ENCODE measurements at places on chromosomes 1 and 21. TPM values are rescaled to one million over a fixed set of nuclear protein-coding genes. Genes with fewer than 3 reads are reported as not detected.
A peak's percentile ranks its signal among the peaks of the same experiment; 100 is the strongest.

The KPRP gene
- not detected for total RNA-seq

The CLEC20A gene
- not detected for total RNA-seq

The VASH2 gene
- total RNA-seq, result 1.4 TPM

The IFI44 gene
- 51.3 TPM for total RNA-seq

The OR2T35 gene
- total RNA-seq, result not detected

DNA sequence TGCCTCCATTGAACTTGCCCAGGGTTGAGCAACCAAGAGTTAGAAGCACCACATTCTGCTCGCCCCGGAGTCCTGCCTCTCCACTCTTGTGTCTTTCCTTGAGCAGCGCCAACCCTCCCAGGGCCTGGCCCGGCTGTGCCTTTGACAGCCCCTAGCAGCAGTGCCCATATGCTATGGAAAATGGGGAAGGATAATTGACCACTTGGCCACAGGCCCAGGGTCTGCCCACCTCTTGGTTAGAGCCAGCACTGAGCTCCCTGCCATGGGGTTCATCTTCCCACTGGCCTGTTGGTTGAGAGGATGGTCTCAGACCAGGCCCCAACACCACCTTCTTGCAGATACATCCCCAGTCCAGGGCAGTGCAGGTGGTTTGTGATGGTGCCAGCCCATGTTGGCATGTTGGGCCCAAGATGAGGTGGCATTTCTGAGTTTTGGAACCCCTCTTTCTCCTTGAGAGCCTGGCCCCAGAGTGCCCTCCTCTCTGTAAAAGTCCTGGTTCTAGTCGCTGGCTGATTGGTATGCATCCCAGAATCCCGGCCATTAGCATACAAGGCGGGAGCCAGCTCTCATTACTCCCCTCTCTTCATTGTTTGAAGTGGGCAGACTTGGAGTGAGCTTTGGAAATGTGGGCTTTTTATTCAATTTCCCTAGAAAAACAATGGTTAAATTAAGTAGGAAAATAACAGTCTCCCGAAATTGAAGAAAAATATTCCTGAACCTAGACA, 7.6 kb downstream of the ARHGEF10L start:
- H3K4me1 ChIP-seq, result peaks cover 15% of the 10 kb centered on the region
- H3K27ac ChIP-seq, result no peak overlapping the region
- no peaks in the 10 kb centered on the region for H3K36me3 ChIP-seq
- H3K27me3 ChIP-seq, result no peaks in the 10 kb centered on the region
- DNase-seq, result no peak

DNA sequence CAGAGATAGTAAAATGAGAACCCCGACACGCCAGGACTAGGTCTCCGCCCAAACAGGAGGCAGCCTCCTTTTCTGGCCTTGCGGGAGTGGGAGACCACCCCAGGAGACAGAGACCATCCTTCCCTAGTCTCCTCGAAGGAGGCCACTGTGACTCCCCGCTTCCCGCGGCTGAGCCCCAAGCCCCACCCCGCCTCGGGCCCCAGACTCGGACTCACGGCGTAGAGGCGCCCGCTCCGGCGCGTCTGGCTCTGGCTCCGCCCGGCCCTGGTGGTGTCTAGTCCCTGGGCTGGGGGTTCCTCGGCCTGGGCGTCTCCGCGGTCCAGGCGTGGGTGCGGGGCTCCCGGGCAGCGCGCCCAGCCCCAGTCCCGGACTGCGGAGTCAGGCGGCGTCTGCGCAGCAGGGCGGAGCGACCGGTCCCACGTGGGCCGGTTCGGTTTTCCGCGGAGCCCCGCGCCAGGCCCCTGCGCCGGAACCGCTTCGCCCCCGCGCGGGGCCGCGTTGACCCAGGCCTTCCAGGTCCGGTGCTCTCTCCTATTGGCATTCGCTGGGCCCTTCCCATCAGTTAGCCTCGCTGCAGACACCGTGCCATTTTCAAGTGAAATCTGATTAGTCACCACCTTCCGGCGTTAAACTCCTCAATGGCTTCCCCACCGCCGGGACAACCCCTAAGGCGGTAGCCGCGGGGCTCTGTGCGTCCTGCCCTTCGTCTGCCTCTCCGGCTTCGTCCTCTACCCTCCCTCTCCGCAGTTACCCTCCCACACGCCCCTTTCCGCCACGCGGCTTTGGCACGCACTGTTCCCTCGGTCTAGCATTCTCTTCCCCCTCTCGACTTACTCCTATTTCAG, at the start of gene C1orf216:
Gene C1orf216 (minus strand): TSS at position 393 of the 845 bp plus-strand sequence. CDS start 2,563 bp downstream, outside the sequence.
- H3K4me3 ChIP-seq, result peak within 1 kb of the TSS; percentile 74
- peak within 1 kb of the TSS; percentile 74 for H3K27ac ChIP-seq
- H3K4me1 ChIP-seq, result peaks cover 31% of the 10 kb centered on the region
- peak; percentile 95 for DNase-seq
- no peaks in the 10 kb centered on the region for H3K27me3 ChIP-seq

- H3K27ac ChIP-seq, result peak overlapping the region; percentile 67
- no peak for DNase-seq
- no peak overlapping the region for H3K4me3 ChIP-seq
- H3K36me3 ChIP-seq, result no peaks in the 10 kb centered on the region
Measured at GRCh38 chr1:91650764-91651163, 150.1 kb downstream of the CDC7 start.

DNA sequence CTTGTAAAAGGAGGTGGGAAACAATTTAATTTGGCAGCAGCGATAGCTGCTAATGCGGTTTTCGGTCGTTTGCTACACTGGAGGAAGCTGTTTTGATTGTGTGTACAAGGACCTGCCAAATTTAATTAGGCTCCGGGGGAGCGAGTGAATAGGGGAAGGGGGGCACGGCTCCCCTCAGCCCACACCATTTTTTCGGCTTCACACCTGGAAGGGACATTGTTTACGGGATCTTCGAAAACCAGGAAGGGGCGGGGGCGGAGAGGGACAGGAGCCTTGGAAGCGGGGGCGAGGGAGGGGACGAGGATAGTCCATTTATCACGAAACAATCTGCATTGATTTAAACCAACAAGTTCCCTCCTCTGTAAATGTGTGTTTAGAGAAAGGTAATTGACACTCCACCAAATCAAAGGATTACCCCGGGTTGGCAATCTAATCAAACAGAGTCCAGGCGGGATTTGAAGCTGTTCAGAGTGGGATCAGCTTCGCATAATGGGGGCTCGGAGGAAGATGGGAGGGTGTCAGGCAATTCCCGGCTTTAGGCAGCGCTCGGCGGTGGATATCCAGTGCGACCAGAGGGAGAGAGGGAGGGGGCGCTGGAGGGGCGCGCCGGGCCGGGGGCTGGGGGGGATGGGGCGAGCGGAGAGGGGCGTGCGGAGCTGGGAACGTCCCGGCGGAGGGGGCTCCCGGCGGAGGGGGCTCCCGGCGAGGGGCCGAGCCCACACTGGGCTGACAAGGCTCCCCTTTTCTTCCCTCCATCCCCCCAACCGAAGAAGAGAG, 9.8 kb downstream of the PAX7 start:
- H3K36me3 ChIP-seq, result no peaks in the 10 kb centered on the region
- DNase-seq, result no peak
- H3K27me3 ChIP-seq, result peaks cover 32% of the 10 kb centered on the region
- no peaks in the 10 kb centered on the region for H3K4me1 ChIP-seq

DNA sequence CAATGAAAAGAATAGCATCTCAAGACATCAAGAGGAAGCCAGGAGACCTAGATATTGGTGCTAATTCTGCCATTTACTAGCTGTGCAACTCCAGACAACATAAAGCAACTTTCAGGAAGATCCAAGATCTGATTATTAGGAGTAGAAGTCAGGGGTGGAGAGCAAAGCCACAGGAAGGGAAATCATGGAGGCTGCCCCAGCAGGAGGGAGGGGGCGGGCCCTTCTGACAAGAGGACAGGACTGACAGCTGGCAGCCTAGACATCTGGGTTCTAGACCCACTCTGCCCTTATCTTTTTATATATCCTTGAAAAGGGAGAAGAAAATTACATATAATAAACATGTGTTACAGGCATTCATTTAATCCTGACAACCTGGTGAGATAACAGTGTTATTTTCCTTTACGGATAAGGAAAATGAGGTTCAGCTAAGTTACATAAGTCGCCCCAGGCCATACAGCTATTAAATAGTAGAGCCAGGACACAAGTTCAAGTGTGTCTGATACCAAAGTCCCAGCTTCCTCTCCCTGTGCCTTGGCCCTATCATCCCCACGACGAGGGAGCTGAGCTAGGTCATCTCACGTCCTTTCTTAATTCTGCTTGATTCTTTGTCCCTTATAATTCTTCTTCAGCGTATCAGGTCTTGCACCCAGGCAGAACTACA, 46.6 kb downstream of the ARHGEF11 start:
- H3K4me1 ChIP-seq, result no peaks in the 10 kb centered on the region
- H3K27me3 ChIP-seq, result no peaks in the 10 kb centered on the region
- no peak for DNase-seq
- H3K27ac ChIP-seq, result no peak overlapping the region
- H3K36me3 ChIP-seq, result no peaks in the 10 kb centered on the region

GRCh38 chr21:42375506-42375905, 9.2 kb upstream of the TFF1 start:
- DNase-seq, result peak; percentile 33
- H3K27ac ChIP-seq, result no peak overlapping the region
- no peaks in the 10 kb centered on the region for H3K27me3 ChIP-seq
- H3K4me3 ChIP-seq, result no peak overlapping the region

DNA sequence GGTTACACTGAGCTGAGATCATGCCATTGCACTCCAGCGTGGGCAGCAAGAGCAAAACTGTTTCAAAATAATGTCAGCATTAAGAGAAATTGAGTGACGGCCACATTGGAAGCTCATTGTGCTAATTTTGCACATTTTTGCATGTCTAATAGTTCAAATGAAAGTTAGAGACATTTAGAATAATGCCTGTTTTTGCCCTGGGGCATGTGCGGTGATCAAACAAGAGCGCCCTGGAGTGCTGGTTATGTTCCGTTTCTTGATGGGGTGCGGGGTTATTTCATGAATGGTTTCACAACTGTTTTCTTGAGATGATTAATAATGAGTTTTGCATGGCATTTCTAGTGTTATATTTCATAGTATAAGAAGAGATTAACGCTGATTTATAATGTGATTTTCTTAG, 13.1 kb downstream of the OR2T11 start:
- H3K4me3 ChIP-seq, result no peak overlapping the region
- no peaks in the 10 kb centered on the region for H3K36me3 ChIP-seq
- no peak for DNase-seq
- H3K4me1 ChIP-seq, result no peaks in the 10 kb centered on the region

GRCh38 chr1:3052501-3052900, 16.5 kb upstream of the PRDM16 start:
- no peak overlapping the region for H3K4me3 ChIP-seq
- H3K4me1 ChIP-seq, result no peaks in the 10 kb centered on the region
- no peaks in the 10 kb centered on the region for H3K27me3 ChIP-seq
- H3K27ac ChIP-seq, result no peak overlapping the region
- peak; percentile 17 for DNase-seq
- H3K36me3 ChIP-seq, result no peaks in the 10 kb centered on the region

- no peaks in the 10 kb centered on the region for H3K27me3 ChIP-seq
- no peak for DNase-seq
- H3K4me1 ChIP-seq, result no peaks in the 10 kb centered on the region
Measured at GRCh38 chr1:88228114-88228513, 456.0 kb upstream of the PKN2 start.

GRCh38 chr1:94002046-94002787, 93.0 kb upstream of the GCLM start:
- no peaks in the 10 kb centered on the region for H3K4me1 ChIP-seq
- no peaks in the 10 kb centered on the region for H3K27me3 ChIP-seq
- no peak overlapping the region for H3K4me3 ChIP-seq
- no peak overlapping the region for H3K27ac ChIP-seq
- H3K36me3 ChIP-seq, result no peaks in the 10 kb centered on the region
- no peak for DNase-seq

DNA sequence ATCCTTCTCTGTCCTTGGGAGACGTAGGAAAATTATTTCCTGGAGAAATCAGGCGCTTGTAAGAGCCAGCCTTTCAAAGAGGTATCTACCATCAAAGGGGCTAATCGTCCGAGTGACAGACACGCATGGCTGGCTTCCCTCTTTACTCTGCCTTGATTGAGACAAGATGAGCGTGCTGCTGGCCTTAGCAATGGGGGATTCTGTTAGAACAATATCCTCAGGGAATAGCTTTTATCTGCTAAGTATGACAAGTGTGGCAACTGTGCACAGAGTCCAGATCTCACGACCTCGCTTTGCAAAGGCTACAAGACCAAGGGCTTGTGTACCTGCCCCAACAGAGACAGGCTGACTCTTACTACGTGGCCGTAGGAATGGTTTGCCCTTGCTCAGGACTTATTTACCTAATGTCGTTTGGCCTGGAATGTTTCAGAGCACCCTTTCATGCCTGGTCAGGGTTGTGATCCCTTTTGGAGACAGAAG, 417.1 kb downstream of the KIF26B start:
- H3K36me3 ChIP-seq, result no peaks in the 10 kb centered on the region
- H3K27ac ChIP-seq, result no peak overlapping the region
- DNase-seq, result no peak
- no peaks in the 10 kb centered on the region for H3K4me1 ChIP-seq
- no peaks in the 10 kb centered on the region for H3K27me3 ChIP-seq

GRCh38 chr1:6471970-6472368, 6.0 kb upstream of the TNFRSF25 start:
- H3K36me3 ChIP-seq, result peaks cover 46% of the 10 kb centered on the region
- DNase-seq, result no peak
- H3K4me1 ChIP-seq, result no peaks in the 10 kb centered on the region
- H3K27me3 ChIP-seq, result no peaks in the 10 kb centered on the region
- H3K27ac ChIP-seq, result peak overlapping the region; percentile 80
- no peak overlapping the region for H3K4me3 ChIP-seq

GRCh38 chr1:37159102-37159501, 124.8 kb upstream of the GRIK3 start:
- H3K4me3 ChIP-seq, result no peak overlapping the region
- H3K27me3 ChIP-seq, result no peaks in the 10 kb centered on the region
- H3K27ac ChIP-seq, result no peak overlapping the region
- no peaks in the 10 kb centered on the region for H3K36me3 ChIP-seq
- no peak for DNase-seq

DNA sequence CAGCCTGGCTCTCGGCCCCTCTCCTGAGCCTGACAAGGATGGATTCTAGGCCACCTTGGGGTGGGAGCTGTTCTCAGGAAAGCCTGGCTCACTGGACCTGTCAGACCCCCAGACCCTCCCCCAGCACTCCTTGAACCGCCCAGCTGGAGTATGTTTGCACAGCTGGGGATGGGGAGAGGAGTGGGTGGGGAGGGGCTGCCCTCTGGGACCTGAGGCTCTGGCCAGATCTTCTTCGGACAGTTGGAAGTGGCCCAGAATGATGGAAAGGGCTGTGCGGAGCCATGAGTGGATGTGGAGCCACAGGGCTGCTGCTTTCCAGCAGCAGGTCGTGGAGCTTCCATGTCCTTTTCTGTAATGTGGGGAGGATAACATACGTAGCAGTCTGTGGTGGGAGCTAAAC, 43.0 kb upstream of the TRABD2B start:
- H3K36me3 ChIP-seq, result no peaks in the 10 kb centered on the region
- peaks cover 4% of the 10 kb centered on the region for H3K4me1 ChIP-seq
- DNase-seq, result no peak
- no peak overlapping the region for H3K27ac ChIP-seq
- no peaks in the 10 kb centered on the region for H3K27me3 ChIP-seq
- no peak overlapping the region for H3K4me3 ChIP-seq

DNA sequence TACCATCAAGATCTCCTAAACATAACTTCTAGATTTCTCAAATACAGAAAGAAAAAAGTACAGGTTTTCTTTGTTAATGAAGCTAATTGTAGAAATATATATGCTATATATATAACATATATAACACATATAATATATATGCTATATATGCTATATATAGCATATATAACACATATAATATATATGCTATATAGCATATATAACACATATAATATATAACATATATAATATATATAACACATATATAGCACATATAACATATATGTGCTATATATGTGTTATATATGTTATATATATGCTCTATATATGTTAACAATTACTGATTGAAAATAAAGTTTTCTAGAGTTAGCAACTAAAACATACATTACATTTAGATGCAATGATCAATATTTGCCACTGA, 34.8 kb downstream of the RGS21 start:
- DNase-seq, result no peak
- no peak overlapping the region for H3K4me3 ChIP-seq
- no peaks in the 10 kb centered on the region for H3K27me3 ChIP-seq
- no peaks in the 10 kb centered on the region for H3K4me1 ChIP-seq
- H3K36me3 ChIP-seq, result no peaks in the 10 kb centered on the region
- H3K27ac ChIP-seq, result no peak overlapping the region

All from upper lobe of left lung (tissue), 6 donors.